ENCODE measurements at places on chromosomes 2 and 18. TPM values are rescaled to one million over a fixed set of nuclear protein-coding genes. Genes with fewer than 3 reads are reported as not detected.

Gene MYO1B
- total RNA-seq, result 28.8 TPM

Gene ALPG
- not detected for total RNA-seq

Gene YWHAQ
- total RNA-seq, result 158 TPM

Gene RNF25
- total RNA-seq, result 19.2 TPM

Gene CABYR
- total RNA-seq, result 1.2 TPM

Gene APLF
- total RNA-seq, result 10.5 TPM

Gene MOGAT1
- not detected for total RNA-seq

Gene CFAP65
- total RNA-seq, result not detected

Gene ZC3H8
- total RNA-seq, result 65.9 TPM

Gene KYNU
- total RNA-seq, result 1.3 TPM

Gene SRD5A2
- not detected for total RNA-seq

Gene CRYGC
- not detected for total RNA-seq

Data from suprapubic skin (tissue), 4 donors.